ENCODE measurements at places on chromosomes 11 and 22.

GRCh38 chr11:134623711-134624110, 211.7 kb upstream of the B3GAT1 start:
- no peak for DNase-seq

GRCh38 chr22:39562839-39563489, 7.6 kb upstream of the CACNA1I start:
- DNase-seq, result no peak

GRCh38 chr11:118338637-118339061, 3.9 kb downstream of the CD3D start:
- peak; percentile 94 for DNase-seq

- DNase-seq, result no peak
Observed at GRCh38 chr11:66292543-66293332, 1.0 kb downstream of the TMEM151A start.

- DNase-seq, result no peak
Observed at GRCh38 chr11:120688163-120688562, 176.6 kb downstream of the GRIK4 start.

GRCh38 chr11:68961245-68961644, 19.5 kb downstream of the MRGPRD start:
- DNase-seq, result no peak

- no peak for DNase-seq
Observed at GRCh38 chr11:41301023-41301422, 158.4 kb downstream of the LRRC4C start.

DNA sequence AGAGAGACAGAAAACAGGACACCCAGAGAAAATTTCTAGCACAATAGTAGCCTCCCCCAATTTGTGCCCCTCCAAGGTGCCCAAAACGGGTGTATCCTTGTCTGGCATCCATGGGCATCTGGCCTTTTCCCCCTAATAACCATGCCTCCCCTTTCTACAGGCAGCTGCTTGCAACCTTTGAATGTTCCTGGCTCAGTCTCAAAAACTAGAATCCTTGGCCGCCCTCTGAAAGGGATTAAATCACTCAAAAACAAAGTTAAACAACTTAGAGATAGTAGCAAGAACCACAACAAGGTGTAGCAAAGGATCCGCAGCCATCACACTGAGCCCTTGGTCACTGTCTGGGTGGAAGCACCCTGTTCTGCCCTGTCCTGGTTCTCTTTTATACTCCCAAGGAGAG, 105.6 kb downstream of the MN1 start:
- no peak for DNase-seq

GRCh38 chr11:111741751-111742150, 24.4 kb downstream of the PPP2R1B start:
- DNase-seq, result no peak

DNA sequence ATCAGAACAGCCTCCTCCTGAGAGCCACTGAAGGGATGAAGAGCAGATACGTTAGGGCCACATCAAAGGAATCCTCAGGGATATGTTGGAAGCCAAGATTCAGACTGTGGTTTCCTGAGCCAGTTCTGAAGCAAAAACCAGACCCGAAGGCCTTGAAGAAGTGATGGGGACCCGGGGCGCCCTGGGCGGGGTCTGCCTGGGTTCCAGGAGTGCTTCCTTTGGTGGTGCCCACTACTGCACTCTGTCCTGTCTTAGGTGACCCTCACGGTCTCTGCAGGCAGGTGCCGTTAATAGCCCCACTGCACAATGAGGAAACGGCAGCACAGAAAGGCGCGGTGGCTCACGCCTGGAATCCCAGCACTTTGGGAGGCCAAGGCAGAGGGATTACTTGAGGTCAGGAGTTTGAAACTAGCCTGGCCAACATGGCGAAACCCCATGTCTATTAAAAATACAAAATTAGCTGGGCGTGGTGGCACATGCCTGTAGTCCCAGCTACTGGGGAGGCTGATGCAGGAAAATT, 12.9 kb upstream of the SH3BP1 start:
- no peak for DNase-seq

DNA sequence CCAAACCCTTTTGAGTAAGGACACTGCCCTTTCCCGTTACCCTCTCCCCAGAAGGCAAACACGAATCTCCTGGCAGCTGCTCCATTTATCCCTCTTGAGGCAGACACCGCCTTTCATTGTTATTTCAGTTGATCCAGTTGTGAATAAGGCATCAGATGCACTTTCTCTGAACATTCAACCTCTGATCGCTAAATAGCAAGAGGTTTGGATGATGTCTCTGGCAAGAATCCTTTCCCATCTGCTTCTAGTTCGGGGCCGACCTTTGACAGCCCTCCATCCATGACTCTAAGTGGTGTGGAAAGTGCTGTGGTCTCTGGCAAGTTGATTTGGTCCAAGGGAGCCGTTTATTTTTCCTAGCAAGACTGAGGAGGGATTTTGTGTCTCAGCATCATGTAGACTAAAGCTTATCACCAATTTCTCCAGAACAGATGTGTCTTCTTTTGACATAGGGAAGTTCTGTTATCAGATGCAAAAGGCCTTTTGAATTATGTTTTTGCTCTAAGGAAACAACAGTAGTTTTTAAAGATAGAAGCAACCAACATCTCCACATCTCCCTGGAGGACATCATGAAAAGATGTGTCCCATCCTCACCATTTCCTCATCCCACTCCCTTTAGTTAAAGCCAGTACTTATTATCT, 123.6 kb downstream of the CCDC34 start:
- no peak for DNase-seq

DNA sequence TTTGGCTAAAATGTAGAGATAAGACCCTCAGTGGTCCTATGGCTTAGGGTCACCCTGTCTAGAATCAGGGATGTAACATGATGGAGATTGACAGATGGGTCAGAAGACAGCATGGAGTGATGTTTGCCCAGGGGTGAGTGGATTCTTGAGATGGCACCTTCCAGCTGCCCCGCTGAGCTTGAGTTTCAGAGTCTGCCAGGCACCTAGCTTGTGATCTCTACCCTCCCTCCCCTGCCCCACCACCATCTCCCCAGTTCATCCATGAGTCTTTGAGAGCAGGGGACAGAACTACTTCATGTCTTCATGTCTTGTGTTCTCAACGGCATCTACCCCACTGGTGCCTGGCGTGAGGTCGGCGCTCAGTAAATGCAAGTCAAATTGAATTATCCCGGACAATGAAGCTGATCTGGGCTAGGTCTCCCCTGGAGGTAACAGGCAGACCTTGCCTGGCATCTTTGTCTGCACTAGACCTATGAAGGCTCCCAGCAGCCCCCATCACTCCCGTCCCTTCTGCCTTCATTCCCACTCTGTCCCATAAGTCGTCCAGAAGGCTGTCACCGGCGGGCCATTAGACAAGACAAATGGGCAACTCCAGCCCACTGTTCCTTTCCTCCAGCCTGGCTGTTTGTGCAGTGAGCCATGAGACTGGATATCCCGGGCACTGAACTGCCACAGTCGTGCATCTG, 239.2 kb upstream of the TBCEL start:
- DNase-seq, result no peak

DNA sequence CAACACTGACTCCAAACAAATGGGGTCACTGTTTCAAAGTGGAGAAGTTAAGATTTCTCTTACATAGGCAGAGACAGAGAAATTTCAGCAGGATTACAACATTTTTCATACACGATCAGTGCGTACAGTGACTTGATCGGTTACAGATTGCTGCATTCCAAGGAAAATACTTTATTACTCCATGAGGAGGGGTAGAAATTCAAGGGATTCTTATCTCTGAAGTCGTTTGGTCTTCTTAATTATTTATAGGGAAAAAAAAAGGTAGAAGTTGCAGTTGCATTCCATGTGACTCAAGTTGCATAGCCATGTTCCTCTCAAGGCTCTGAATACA, 10.7 kb upstream of the SMIM38 start:
- no peak for DNase-seq

- no peak for DNase-seq
Observed at GRCh38 chr11:8071616-8072581, 9.1 kb upstream of the TUB start.

- DNase-seq, result no peak
Observed at GRCh38 chr11:16382638-16383380, 26.5 kb upstream of the SOX6 start.

DNA sequence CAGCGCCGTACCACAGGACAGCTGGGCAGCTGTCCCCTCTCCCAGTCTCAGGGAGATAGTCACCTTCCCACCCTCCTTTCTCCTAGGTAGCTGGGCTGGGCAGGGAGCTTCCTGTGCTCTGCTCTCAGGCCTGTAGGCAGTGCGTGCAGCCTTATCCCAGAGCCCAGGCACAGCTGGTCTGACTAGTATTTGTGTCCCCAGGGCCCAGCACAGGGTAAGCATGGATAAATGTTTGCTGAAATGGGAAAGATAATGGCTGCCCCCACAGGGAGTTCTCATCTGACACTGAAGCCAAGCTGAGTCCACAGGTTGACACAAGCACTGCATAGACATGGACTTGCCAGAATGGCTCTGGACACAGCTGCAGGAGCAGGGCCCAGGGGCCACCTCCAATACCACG, 9.8 kb downstream of the SLC15A3 start:
- DNase-seq, result no peak

DNA sequence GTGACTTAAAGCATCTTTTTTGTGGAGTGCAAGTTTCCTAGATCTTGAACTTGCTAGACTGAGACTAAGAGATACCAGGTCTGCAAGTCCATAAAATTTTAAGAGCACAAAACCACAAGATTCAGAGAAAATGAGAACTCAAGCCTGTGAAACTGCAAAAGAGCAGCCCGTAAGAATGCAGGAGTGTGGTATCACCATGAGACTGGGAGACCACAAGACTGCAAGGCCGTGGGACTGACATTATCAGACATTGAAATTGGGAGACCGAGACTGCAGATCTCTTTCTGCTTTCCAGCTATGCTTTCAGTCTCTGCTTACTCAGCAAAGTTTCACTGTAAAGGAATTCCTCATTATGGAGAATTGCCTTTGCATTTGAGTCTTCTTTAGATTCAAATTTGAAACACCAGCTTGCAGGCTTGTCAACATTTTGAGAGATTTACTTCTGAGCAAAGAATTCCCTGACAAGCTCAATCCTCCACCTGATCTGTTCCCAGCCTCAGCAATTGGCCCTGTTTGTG, 621.2 kb downstream of the KCNA4 start:
- no peak for DNase-seq

DNA sequence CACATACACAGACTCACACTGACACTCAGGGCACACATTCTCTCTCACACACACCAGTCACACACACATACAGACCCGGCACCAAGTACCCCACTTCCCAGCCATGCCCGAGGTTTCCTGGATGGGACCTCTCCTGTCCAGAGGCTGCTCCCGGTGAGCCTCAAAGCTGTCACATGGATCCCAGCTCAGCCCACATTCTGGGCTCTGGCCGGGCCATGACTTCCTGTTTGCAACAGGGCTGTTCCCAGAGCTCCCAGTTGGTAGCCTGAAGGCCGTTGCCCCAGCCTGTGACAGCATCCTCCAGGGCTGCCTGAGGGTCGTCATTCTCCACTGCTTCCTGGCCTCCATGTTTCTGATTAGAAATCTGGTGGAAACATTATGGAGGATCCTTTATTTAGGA, 14.6 kb upstream of the CYP2D6 start:
- DNase-seq, result no peak

- no peak for DNase-seq
Observed at GRCh38 chr11:65962141-65962564, 619 bp downstream of the SART1 start.

All from CD8-positive, alpha-beta memory T cell (primary cell).